ENCODE measurements at places on chromosomes 6 and 20.

GRCh38 chr6:116314878-116315277 lies 35.1 kb upstream of the TSPYL1 start:
- peak; percentile 87 for DNase-seq

DNA sequence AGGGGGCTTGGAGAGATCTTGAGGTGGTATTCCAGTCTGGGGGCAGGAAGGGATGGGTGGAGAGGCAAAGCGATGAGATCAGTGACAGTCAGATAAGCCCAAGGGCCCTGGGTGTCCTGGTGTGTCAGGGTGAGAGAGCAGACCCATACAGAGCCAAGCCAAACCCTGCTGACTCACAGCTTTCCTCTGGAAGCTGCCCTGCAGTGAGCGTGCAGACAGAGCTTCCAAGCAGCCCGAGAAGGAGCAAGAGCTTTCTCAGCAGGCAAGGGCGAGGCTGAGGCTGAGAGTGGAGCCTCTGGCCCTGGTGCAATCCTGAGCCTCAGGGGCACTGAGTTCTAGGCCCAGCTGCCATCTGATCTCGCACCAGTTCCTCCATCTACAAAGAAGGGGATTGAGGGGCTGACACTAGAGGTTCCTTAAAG lies 91.1 kb upstream of the HIVEP1 start:
- no peak for DNase-seq

DNA sequence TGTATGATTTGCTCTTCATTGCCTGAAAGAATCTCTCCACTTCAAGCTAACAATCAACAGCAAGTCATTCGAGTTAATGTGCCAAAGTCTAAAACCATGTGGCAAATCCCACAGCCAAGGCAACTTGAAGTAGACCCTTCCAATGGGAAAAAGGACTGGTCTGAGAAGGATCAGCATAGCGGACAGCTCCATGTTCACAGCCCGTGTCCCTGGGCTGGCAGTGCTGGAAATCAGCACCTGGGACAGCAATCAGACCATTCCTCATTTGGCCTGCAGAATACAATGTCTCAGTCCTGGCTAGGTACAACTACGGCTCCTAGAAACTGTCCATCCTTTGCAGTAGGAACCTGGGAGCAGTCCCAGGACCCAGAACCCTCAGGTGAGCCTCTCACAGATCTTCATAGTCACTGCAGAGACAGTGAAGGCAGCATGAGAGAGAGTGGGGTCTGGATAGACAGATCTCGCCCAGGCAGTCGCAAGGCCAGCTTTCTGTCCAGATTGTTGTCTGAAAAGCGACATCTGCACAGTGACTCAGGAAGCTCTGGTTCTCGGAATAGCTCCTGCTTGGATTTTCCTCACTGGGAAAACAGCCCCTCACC lies 1.1 kb downstream of the GJA10 start:
- DNase-seq: no peak

DNA sequence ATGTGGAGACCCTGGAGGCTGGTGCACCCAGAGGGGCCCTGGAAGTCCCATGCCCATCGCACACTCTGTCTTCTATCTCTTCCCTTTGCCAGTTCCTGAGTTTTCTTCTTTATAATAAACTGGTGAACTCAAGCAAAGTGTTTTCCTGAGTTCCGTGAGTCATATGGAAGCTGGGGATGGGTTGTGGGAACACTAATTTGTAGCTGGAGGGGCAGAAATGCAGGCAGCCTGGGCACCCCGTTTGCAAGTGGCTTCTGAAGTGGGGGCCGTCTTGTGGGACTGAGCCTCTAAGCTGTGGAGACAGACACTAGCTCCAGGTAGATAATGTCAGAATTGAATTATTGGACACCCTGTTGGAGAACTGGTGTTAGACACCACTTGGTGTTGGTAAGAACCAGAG lies 3.2 kb upstream of the PPP1R3G start:
- DNase-seq: no peak

DNA sequence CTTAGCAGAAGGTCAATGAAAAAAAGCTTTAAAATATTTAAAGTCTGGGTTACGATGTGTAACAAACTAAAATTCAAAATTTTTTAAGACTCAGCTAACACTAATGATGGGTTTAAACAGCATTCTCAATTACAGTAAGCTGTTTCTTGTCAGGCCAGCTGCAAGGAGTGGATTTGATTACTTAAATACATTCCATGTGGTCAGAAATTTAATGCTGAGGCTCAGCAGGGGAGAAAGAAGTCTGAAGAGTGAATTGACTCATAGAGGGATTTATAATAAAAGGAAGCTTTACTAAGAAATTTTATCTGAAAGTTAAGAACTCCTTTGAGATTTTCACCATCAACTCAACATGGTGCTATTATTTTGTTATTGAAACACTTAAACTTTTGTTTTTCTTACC lies 398.6 kb downstream of the KHDRBS2 start:
- DNase-seq: no peak

- no peak for DNase-seq
Observed at GRCh38 chr20:39766333-39766732, 804.2 kb downstream of the DHX35 start.

DNA sequence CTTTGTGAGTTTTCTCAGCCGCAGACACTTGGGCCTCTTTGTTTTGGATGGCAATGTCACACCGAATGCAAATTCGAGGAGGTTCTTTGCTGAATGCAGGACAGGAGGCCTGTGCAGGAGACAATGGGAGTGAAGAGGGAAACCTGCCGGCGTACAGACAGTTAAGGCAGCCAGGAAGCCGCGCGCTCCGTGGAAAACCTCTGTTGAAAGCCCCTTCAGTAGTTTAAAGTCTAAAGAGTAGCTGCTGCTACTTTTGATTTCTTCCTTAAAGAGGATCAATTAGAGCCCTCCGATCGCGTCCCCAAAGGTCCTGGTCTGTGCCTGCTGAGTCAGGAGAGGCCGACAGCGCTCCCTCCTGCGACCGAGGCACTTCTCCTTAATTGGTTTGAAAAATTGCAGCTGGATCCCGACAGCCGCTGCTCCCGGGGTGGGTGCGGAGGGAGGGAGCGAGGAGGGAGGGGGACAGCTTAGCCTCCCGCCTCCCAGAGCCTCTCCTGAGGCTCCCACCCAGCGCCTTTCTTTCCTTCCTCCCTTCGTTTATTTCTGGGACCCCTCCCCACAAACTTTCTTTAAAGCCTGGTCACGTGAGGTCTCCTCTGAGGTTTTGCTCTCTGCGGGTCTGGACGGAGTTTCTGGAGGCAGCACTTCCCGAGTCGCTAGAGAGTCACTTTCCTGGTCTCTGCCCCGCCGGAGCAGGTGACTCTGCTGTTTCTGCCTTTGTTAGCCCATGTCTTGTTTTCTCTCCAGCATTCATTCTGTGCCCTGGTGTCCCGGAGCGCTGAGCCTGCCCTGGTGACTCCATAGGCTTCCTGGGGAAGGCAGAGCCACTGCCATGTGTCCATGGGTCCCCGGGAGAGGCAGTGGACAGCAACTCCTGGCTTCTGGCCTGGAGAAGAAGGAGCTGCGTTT lies 22.3 kb upstream of the RPP40 start:
- DNase-seq: peak; percentile 25

- DNase-seq: no peak
Observed at GRCh38 chr6:26331218-26332073, 33.6 kb upstream of the BTN3A2 start.

DNA sequence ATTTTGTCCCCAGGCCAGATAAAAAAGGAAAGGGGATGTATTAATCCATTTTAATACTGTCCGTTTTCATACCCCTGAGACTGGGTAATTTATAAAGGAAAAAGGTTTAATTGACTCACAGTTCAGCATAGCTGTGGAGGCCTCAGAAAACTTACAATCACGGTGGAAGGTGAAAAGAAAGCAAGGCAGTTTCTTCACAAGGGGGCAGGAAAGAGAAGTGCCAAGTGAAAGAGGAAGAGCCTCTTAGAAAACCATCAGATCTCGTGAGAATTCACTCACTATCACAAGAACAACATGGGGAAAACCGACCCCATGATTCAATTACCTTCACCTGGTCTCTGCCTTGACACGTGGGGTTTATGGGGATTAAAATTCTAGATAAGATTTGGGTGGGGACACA lies 152.5 kb downstream of the IBTK start:
- peak; percentile 58 for DNase-seq

GRCh38 chr6:1396952-1397868 lies 7.8 kb downstream of the FOXF2 start:
- DNase-seq: peak; percentile 72

DNA sequence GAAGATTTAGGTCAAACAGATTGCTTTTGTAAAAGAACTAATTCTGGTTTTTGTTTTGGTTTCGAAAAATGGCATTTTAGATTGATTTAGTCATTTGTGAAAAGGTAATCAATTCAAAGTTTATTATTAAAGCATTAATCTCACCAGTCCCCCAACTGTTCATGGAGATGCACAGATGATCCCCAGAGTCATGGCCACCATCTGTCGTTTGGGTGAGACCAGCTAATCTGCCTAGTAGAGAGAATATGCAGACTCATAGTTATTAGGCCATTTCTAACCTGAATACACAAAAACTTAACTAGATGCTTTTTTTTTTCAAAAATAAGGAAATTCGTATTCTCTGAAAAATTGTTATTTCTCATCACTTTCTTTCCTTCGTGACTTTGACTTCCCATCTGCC lies 58.1 kb downstream of the C6orf58 start:
- no peak for DNase-seq

DNA sequence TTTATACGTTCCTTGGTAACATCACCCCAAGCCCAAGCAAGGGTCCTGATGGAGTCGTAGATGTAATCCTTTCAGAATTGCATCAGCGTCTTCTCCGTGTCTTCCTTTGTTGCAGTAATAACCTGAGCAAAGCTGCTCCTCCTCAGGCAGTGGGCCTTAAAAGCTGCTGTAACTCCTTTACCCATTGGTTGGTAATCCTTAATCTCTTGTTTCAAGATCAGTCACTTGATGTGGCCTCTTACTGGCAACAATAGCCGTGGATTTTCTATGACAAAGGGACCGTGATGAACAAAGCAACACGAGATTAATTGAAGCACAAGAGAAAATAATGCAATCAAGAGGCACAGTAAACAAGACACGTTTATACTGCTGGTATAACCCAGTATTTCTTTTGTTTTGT lies 44.6 kb downstream of the ALDH5A1 start:
- no peak for DNase-seq

GRCh38 chr20:34791289-34792020 lies 34.0 kb downstream of the NCOA6 start:
- peak; percentile 63 for DNase-seq

DNA sequence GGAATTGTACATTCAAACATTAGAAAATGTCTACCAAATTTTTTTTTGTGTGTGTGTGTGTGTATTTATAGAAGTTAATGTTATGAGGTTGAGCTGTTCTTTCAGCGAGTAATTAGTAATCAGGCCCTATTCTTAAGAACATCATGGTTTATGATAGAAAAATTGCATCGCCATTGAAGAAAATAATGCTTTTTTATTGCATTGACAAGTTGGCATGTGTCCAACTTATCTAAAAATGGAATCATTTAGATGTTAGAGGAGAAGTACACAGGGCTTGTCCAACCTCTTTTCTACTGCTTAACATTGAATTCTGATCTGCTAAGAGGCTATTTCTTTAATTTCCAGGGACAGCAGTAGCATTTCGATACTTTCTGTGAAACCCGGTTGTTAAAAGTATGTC lies 61.6 kb upstream of the ADGRG6 start:
- no peak for DNase-seq

DNA sequence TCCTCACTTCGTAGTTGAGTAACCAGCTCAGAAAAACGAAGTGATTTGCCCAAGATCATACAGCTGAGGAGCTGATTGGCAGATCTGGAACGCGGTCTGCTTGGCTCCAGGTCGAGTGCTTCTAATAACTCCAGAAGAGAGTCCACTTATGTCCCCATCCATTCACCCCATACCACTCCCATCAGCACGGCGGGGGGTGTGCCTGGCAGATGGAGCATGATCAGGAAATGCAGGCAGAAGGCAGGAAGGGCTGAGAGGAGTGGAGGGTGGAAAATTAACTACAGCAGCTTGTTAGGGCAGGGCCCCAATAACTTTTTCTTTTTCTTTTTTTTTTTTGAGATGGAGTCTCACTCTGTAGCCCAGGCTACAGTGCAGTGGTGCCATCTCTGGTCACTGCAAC lies 15.0 kb downstream of the FITM2 start:
- DNase-seq: no peak

- peak; percentile 52 for DNase-seq
Observed at GRCh38 chr20:36599912-36600345, 5.7 kb upstream of the RAB5IF start.

GRCh38 chr6:54856129-54856528 lies 9.6 kb downstream of the FAM83B start:
- no peak for DNase-seq

DNA sequence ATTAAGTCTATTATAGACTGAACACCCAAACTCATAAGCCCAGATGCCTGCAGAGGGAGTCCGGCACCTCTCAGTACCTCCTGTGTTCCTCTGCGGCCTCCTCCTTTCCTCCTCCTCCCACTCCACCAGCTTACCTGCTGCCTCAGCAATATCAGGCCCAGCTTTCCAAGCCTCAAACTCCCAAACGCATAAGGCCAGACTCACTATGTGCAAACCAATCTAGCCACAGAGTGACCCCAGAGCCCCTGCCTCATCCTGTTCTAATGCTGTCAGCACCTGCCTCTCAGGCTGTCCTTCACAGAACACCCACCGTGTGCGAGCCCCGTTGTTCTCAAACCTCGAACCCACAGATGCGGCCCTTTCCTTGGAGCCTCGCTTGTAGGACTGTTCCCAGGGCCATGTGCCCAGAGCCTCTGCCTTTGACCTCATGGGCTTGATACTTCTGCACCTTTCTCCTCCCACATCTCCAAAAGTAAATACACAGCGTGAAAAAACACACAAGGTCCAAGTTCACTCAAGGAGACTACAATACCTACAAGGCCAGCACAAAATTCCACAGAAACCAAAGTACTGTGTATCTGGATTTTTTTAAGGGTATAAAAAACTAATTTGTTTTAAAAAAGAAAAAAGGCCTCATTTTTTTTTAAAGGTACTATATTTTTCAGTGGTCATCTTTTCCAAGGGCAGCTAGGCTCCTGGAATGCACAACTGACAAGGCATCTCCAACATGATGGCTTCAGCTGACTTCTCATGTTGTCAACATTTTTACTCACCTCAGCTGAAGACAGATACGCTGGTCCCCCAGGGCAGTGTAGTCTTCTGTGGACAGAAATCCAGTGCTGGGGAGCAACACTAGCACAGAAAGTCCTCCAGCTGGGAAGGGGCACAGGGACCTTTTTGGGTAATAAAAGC lies 52.3 kb downstream of the ABHD12 start:
- DNase-seq: no peak

- DNase-seq: no peak
Observed at GRCh38 chr6:3407840-3408239, 49.0 kb downstream of the SLC22A23 start.

GRCh38 chr6:89335164-89335563 lies 17.4 kb downstream of the UBE2J1 start:
- no peak for DNase-seq

- peak; percentile 19 for DNase-seq
Observed at GRCh38 chr6:89368999-89369398, 16.5 kb upstream of the UBE2J1 start.

DNA sequence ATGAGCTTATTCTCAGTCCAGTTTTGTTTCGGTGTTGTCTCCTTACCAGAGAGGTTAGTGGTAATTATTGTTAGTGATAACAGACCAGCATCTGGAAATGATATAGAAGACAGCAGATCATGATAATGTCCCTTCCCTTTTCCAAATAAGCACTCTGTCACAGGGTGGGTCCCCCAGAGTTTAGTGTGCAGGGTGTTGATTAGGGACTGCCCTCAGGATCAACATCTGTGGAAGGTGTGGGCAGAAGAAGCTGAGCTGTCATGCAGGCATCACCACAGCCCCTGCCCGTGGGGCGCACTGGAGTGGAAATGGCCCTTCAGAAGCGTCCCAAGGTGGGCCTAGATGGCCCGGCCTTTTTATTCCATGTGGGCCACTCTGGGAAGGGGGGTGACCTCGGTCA lies 67.6 kb upstream of the DTNBP1 start:
- DNase-seq: no peak
